Gastrocnemius medialis (tissue), 4 donors: ENCODE measurements at places on chromosomes 4 and X.
A peak's percentile ranks its signal among the peaks of the same experiment; 100 is the strongest.

- no peak for DNase-seq
Observed at GRCh38 chr4:186669159-186669731, 54.4 kb downstream of the FAT1 start.

GRCh38 chr4:143252478-143252877 lies 67.8 kb downstream of the USP38 start:
- DNase-seq, result no peak

- DNase-seq, result peak; percentile 89
Observed at GRCh38 chrX:110087485-110088356, 84.8 kb downstream of the TMEM164 start.

GRCh38 chrX:413322-414201 lies 26.9 kb upstream of the PPP2R3B start:
- DNase-seq, result peak; percentile 15

GRCh38 chr4:173535165-173535902 lies 5.3 kb upstream of the HAND2 start:
- no peak for DNase-seq

DNA sequence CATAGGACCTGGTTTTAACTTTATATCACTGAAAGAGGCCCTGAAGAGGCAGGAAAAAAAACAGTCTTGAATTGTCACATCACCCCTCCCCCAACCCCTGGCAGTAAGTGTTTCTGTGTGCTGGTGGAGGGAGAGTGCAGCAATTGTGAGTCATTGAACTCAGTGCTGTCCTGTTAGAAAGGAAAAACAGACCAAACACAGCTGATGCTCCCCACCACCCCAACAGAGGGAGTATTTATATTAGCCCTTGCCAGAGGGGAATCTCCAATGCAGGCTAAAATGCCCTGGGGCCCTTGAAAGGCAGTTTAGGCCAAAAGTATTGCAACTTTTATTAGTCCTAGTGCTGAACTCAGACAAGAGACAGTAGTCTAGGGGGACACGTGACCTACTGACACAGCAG lies 197.8 kb upstream of the AGTR2 start:
- DNase-seq, result no peak

GRCh38 chr4:95439071-95439470 lies 109.7 kb downstream of the UNC5C start:
- no peak for DNase-seq

DNA sequence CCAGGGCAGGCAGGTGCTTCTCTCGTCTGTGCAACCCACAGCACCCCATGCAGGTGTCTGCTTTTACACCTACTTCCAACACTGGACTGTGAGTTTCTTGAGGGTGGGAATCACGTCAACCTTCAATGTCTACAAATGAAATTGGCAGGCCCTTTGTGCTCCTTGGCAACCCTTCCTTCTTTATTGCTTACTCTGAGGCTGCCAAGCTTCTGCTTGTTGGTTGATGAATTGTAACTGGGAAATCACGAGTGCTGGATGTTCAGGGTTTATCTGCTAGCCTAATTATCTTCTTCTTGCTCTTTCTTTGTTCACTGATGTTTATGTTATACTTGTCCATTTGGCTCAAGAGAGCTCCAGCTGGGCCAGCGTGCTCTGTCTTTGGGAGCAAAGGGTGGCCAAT lies 2.5 kb upstream of the DGAT2L6 start:
- DNase-seq, result no peak

GRCh38 chr4:153204247-153204671 lies at the start of gene TRIM2:
Gene TRIM2, plus strand, starts transcription at chr4:153204443. Its CDS starts 88 bp downstream, at chr4:153204531.
- DNase-seq, result peak; percentile 10

DNA sequence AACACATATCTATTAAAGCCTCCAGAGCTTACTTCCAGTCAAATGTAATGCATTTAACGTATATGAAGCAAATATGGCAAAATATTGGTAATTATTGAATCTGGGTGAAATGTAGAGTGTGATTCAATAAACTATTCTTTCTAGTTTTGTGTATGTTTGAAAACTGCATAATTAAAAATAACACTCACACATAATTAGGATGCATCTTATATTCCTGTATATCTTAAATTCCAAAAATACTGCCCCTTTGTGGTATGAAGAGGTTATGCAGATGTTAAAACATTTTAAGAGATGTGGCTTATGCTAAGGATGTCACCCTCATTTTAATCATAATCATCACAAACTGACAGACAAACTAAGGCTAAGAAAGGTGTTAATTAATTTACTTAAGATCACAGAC lies 182.9 kb downstream of the COX18 start:
- no peak for DNase-seq

GRCh38 chrX:105018865-105019264 lies 201.6 kb downstream of the TEX13A start:
- DNase-seq, result no peak

GRCh38 chr4:13159041-13159620 lies 325.0 kb downstream of the RAB28 start:
- no peak for DNase-seq

DNA sequence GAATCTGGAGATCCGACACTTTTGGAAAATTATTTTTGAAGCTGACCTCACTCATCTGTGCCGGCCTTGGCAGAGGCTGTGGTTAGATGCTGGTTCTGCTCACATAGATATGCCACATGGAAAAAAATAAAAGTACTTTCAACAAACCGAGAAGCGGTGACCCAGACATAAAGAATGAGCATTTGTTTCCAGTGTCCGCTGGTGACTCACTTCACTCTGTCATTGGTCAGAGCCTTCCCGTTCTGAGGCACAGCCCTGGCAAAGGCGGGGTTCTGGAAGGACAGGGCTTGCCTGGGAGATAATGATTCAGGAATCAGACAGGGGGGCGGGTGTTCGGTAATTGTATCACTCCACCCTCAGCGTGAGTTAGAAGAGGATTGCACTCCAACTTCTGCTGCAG lies 172.4 kb upstream of the MXRA5 start:
- DNase-seq, result peak; percentile 11

GRCh38 chr4:53706422-53707032 lies 115.2 kb upstream of the LNX1 start:
- DNase-seq, result no peak

- no peak for DNase-seq
Observed at GRCh38 chr4:137621056-137621455, 88.8 kb upstream of the PCDH18 start.

GRCh38 chr4:186693159-186693815 lies 30.4 kb downstream of the FAT1 start:
- peak; percentile 11 for DNase-seq

GRCh38 chrX:6678313-6678712 lies 143.4 kb upstream of the VCX3A start:
- DNase-seq, result no peak

- DNase-seq, result no peak
Observed at GRCh38 chrX:148134578-148134977, 153.4 kb downstream of the FMR1NB start.

DNA sequence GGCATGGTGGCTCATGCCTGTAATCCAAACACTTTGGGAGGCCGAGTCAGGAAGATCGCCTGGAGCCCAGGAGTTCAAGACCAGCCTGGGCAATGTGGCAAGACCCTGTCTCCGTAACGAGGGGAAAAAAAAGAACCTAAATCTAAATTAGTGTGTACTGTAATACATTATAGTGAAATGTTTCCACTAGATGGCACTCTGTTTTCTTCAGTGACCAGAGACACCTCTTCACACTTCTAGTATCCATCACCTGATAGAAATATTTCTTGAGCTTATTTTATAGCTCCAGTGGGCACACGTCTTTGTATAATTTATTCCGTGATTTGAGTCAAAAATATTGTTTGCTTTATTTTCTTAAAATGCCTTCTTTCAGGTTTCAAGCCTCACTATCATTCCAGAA lies 600.9 kb upstream of the DIPK2B start:
- no peak for DNase-seq

DNA sequence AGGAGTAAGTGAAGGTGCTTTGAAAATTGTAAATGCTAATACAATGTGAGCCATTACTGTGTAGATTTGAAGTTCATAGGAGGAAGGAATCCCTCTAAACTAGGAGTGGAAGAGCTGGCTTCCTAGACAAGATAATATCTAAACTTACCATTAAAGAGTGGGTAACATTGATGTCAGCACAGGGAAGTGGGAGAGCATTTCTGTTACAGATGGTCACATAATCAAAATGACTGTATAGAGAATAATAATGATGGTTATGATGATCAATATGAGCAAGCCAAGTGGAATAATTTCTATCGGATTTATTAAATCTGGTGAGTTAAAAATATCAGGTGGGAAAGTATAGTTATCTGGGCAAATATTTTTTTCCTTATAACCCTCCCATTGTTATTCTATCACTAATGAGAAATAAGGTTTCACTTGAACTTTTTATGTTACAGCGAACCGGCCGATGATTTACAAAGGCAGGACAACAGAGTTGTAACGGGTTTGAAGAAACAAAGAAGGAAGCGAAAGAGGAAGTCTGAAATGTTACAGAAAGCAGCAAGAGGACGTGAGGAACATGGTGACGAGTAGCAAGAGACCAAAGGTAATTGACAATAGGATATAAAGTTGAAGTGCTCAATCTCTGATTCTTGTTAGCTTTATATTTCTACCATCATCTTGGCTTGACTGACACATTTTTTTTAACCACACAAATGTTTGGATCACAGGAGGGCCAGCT lies 43.5 kb downstream of the FMR1NB start:
- no peak for DNase-seq

- DNase-seq, result no peak
Observed at GRCh38 chr4:142582340-142582739, 263.8 kb downstream of the INPP4B start.

DNA sequence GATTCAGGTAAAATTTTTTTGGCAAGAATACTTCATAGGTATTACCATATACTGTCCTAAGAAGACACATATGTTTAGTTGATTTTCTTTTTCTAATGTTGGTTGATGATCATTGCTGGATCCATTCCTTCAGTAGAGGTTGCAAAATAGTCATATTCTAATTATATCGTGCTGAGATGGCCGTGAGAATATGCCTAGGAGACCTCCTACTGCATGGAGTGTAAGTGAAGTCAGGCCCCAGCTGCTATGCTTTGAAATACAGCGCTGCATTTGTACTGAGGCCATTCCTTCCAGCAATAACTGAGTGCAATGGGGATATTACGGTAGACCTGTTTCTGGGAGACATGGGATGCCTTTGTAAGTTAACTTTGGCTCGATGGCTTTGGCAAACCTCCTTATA lies 6.7 kb upstream of the PLAC8 start:
- DNase-seq, result no peak

- DNase-seq, result peak; percentile 89
Observed at GRCh38 chrX:23907498-23908218, at the start of the genes APOO and CXorf58. Gene APOO, minus strand, starts transcription at chrX:23907938. Its CDS starts 236 bp downstream, at chrX:23907702. Gene CXorf58, plus strand, starts transcription at chrX:23908006. Its CDS starts 2,297 bp downstream, at chrX:23910303.

DNA sequence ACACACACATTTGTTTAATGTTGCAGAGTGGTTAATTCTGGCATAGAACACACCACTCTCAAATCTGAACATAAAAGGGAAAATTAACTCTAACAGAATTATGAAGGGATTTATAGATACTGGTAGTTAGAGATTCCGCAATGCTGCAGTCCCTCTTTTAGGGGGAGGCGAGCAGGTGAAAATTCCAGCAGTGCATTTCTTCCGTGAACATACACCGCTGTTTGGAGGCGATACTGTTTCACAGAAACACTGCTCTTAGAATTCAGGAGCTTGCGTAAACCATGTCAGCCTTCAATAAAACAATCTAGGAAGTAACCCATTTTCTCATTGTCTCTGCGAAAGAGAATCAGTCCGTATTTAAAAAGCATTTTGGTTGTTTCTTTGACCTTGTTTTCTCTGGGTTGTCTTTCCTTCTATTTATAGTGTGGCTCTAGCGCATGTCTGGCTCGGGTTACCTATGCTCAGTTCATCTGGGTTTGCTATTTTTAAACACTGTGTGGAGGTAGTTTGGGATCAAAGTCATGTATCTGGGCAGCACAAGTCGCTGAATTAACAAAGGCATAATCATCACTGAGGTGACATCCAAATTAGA lies 90.4 kb downstream of the GPAT3 start:
- peak; percentile 30 for DNase-seq

DNA sequence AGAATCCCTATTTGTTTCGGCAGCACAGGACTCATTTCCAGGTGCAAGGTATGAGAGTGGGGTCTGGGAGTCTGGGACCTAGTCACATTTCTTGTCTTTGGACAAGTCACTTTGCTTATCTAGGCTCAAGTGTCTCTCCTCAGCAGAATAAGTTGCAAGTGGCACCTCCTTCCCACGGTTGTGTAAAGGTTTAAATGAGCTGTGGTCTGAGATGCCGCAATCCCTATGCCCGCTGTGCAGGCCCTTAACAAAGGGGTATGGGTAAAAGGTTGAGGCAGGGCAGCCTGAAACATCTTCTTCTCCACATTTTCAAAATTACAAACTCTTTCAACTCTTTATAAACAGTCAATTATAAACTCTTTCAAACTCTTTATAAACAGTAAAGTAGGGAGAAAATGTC lies 93.7 kb downstream of the RTL5 start:
- DNase-seq, result no peak

DNA sequence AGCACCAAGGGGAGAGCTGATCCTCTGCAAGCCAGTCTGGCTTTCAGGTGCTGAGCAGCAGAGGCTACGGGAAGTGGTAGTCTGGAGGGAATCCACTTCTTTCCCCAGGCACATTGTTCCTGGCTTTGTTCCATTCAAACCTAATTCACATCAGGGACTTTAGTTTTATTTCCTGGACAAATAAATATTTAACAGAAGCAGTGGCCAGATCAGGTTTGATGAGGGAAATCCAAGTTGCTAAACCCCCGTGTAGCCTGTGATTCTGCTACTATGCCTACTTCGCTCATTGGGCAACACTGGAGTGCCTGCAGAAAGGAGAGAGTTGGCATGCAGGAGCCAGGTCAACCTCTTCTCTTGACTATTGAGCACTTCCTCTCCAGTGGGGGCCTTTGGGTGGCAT lies 13.8 kb upstream of the STBD1 start:
- no peak for DNase-seq

DNA sequence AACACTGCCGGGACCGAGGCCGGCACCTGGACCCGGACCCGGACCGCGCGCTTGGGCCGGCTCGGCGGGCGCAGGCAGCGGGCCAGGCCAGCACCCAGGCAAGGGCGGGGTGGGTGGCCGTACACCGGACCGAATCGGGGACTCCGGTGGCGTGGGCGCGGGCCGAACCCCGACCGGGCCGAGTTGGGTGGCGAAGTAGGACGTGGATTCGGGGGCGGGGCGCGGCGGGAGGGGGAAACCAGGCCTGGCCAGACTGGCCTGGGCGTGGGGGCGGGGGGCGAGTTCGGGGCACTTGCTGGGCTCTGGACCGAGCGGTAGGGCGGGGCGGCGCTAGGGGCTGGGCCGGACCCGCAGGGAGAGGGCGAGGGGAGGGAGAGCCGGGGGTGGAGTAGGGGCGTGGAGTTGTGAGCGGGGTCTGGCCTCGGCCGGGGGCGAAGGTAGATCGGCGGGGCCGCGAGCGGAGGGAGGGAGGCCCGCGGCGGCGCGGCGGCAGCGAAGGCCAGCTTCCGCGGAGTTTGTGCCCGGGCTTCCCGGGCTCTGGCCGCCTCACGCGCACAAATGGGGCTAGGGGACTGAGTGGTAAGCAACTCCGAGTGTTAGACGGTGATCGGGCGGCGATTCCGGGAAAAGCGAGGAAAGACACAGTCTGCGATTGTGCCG lies 1.8 kb upstream of the BCORL1 start:
- DNase-seq, result no peak
